ENCODE measurements at places on chromosomes 6 and 20. TPM values are rescaled to one million over a fixed set of nuclear protein-coding genes. Genes with fewer than 3 reads are reported as not detected.

GRCh38 chr20:1456300-1456699 lies 10.3 kb downstream of the NSFL1C start:
- H3K4me3 ChIP-seq = no peak overlapping the region
- no peak overlapping the region for H3K27ac ChIP-seq
- peaks cover 31% of the 10 kb centered on the region for H3K36me3 ChIP-seq
- H3K4me1 ChIP-seq = peaks cover 2% of the 10 kb centered on the region
- H3K27me3 ChIP-seq = peaks cover 2% of the 10 kb centered on the region

DNA sequence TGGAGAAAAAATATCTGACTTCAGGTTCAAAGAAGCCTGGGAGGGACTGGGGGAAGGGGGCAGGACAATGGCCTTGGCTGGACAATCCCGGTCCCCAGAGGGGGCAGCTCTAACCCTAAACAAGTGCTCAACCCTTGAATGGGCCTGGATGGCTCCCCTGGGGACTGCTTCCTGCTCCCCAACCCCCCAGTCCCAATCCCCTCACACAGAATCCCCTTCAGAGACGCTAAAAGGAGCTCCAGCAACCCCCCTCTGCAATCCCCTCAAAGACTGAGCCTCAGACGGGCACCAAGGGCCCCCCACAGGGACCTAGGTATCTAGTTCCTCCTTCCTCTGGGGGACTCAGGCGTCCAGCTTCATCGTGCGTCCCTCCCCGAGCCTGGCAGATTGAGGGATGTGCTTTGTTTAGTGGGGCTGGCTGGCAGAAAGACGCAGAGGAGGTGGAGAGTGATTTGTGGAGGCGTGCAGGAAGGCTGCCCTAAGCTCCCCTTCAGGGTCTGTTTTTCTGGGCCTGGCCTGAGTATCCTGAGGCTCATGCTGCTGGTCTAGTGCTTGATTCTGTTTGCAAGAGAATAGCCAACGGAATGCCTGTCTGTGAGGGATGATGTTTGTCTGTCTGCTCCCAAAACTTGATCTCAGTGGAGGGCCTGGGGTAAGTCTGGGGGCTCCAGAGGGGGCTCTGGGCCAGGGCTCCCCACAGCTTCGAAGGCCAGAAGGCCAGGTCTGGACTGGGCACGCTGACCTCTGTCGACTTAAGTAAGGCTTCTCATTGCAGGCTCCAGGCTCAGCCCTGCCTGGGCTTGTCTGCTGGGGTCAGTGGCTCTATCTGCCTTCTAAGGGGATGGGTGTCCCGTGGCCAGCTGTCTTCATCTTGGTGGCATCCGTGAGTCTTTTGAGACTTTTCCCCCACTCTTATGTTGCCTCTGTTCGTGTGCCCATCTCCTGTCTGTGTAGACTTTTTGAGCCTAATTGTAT lies 1.7 kb upstream of the POU5F1 start:
- peaks cover 15% of the 10 kb centered on the region for H3K27me3 ChIP-seq
- DNase-seq = no peak
- peaks cover 4% of the 10 kb centered on the region for H3K36me3 ChIP-seq
- peaks cover 17% of the 10 kb centered on the region for H3K4me1 ChIP-seq

CTSZ gene
- total RNA-seq = 13.1 TPM

RAB44 gene
- total RNA-seq = not detected

- H3K4me3 ChIP-seq = peak within 1 kb of the TSS; percentile 94
- peaks cover 2% of the 10 kb centered on the region for H3K4me1 ChIP-seq
- peaks cover 7% of the 10 kb centered on the region for H3K27me3 ChIP-seq
- DNase-seq = peak; percentile 94
These were observed at the start of gene SNAP91 for GRCh38 chr6:83708970-83709747. Gene SNAP91 (minus strand): TSS chr6:83709101. CDS start chr6:83707927, 1,174 bp downstream.

DNA sequence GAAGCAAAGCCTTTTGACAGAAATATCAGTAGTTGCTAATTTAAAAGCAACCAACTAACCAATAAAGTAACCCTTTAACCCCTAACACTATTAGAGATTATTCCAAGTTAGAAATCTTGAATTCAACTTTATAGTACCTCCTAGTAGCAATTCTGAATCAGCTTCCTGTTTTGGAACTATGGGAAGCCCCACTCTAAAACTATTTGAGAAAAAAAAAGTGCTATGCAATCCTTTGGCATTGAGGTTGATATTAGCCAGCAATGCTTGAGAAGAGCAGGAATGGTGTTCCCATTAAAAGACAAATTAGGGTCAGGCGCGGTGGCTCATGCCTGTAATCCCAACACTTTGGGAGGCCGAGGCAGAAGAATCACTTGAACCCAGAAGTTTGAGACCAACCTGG lies 306.2 kb upstream of the ZFP64 start:
- H3K4me3 ChIP-seq = no peak overlapping the region
- peaks cover 5% of the 10 kb centered on the region for H3K36me3 ChIP-seq
- no peak for DNase-seq
- no peak overlapping the region for H3K27ac ChIP-seq
- H3K27me3 ChIP-seq = no peaks in the 10 kb centered on the region

LAMA2 gene
- total RNA-seq = 2.4 TPM

GRCh38 chr6:108268845-108269244 lies 8.0 kb upstream of the SNX3 start:
- H3K4me1 ChIP-seq = peaks cover 4% of the 10 kb centered on the region
- H3K27ac ChIP-seq = no peak overlapping the region
- DNase-seq = no peak
- H3K27me3 ChIP-seq = peaks cover 2% of the 10 kb centered on the region
- H3K4me3 ChIP-seq = no peak overlapping the region
- peaks cover 4% of the 10 kb centered on the region for H3K36me3 ChIP-seq

DNA sequence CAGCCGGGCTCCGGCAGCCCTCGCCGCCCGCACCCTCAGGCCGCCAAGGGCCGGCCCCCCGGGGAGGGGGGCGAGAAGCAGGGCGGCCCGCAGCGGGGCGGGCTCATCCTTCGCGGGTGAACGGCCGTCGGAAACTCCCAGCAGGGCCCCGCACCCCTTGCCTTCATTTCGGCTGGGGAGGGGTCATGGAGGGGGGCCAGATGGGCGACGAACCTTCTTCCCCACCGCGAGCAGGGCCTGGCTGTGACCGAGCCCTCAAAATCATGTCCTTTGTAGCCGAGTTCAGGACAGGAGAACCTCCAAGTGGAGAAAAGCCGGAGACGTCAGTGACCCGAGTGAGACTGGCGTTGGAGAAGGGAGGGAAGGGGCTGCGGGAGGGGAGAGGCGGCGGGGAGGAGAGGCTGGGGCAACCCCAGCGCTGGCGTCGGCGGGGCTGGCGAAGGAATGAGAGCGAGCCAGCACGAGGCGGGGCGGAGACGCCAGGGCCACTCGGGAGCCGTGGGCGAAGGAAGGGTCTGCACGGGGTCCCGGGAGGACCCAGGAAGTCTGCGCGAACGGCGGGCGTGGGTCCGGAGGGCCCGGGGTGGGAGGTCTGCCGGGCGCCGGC lies 571 bp upstream of the FOXC1 start:
- peaks cover 30% of the 10 kb centered on the region for H3K4me1 ChIP-seq
- H3K27ac ChIP-seq = no peak overlapping the region
- H3K36me3 ChIP-seq = no peaks in the 10 kb centered on the region

DNA sequence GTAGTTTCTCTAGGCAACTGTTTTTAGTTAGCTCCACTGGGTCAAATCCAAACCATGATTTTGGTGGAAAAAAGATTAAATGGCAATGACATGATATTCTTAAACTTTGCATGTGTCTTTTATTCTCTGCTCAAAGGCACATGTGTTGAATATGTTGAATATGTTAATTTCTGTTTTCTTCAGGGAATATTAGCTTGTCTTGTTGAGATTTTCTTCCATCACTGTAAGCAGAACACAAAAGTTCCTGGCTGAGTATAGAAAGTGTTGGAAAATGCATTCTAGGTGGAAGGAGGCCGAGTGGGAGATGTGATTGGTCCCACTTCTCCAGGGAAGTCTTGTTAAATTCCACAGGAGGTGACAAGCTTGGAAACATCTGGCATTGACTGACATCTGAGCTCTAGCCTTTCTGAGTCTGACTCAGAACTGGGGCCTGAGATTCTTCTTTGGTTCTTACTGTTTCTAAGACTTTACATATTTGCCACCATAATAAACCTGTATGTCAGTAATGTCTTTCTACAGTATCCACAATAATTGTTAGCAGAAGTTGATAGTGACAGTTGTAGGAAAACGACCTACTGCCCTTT lies 81.1 kb downstream of the LAMA4 start:
- peaks cover 2% of the 10 kb centered on the region for H3K27me3 ChIP-seq
- H3K36me3 ChIP-seq = no peaks in the 10 kb centered on the region
- no peaks in the 10 kb centered on the region for H3K4me1 ChIP-seq
- no peak overlapping the region for H3K4me3 ChIP-seq
- no peak for DNase-seq

SLC35F1 gene
- total RNA-seq = 22.4 TPM

HLA-DRB5 gene
- total RNA-seq = not detected

DNA sequence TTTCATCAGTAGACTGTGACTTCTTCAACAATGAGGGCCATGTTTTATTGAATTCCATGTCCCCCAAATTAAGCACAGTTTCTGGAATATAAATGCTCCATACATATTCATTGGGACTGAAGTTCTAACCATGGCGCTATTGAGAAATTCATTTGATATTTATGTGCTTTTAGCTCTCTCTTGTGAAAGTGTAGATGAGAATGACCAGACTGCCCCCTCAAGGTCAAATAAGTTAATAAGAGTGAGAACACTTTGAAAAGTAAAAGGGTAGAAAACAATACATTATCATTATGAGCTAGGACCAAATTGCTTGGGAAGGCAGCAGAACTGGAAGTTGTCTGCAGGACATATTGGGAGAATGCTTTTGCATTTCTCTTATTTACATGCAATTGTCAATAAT lies 597.9 kb downstream of the EPM2A start:
- H3K27me3 ChIP-seq = no peaks in the 10 kb centered on the region
- peaks cover 19% of the 10 kb centered on the region for H3K4me1 ChIP-seq
- H3K27ac ChIP-seq = no peak overlapping the region
- no peak for DNase-seq

- DNase-seq = no peak
- H3K4me3 ChIP-seq = no peak overlapping the region
- H3K36me3 ChIP-seq = no peaks in the 10 kb centered on the region
- no peak overlapping the region for H3K27ac ChIP-seq
These were observed 23.3 kb downstream of the OR5V1 start for GRCh38 chr6:29345380-29345779.

DNA sequence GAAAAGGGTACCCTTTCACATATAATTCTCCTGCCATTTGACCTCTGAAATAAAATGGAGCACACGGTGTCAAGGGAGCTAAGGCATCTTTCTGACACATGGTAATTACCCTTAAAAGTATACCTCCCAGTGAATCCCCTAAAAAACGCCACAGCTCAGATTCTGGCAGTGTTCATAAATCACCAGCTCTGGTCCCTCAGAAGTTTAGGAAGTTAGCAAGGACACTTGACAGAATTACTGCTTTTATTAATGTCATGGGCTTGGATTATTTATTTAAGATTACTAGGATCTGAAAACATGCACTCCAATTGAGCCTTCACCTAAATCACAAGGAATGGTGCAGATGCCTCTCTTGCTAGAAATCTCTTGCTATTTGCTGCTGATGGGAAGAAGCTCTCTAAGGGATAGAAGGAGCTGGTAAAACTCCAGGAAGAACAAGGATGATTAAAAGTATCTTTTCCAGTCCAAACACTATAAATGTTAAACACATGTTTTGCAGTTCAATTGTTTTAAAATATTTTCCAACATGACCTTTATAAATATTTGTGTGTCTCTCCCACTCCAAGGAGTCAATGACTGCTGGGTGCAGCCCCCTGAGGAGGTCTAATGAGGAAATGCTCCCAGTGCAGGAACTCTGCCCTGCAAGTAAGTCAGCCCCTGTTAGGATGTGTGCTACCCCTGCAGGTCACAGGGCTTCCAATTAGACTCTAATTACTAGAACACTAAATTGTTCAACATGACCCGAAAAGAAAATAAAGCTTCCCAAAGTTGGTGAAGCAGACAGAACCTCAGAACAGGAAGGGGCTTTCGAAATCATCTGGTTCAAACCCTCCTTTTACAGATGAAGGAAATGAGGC lies 230.3 kb downstream of the TFAP2A start:
- peaks cover 2% of the 10 kb centered on the region for H3K27me3 ChIP-seq
- H3K4me1 ChIP-seq = no peaks in the 10 kb centered on the region
- no peaks in the 10 kb centered on the region for H3K36me3 ChIP-seq
- H3K4me3 ChIP-seq = no peak overlapping the region
- H3K27ac ChIP-seq = no peak overlapping the region

DNA sequence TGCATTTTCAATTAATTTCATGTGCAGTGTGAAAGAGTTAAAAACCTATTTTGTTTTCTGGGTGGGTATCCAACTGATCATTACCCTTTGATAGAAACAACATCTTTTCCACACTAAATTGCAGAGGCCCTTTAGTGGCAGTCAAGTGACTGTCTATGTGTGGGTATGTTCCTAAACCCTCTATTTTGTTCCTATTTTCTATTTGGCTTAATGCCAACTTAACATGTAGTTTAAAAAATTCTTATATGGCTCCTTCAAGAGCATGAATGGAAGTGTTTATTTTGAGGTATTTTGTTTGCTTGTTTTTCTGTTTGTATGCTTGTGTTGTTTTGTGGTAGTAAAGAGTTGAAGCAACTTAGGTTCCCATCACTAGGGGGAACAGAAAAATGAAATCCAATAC lies 19.9 kb downstream of the TREM1 start:
- no peaks in the 10 kb centered on the region for H3K4me1 ChIP-seq
- no peaks in the 10 kb centered on the region for H3K36me3 ChIP-seq
- no peak for DNase-seq
- H3K4me3 ChIP-seq = no peak overlapping the region

- no peaks in the 10 kb centered on the region for H3K27me3 ChIP-seq
- no peak overlapping the region for H3K27ac ChIP-seq
- H3K4me3 ChIP-seq = no peak overlapping the region
- no peak for DNase-seq
- no peaks in the 10 kb centered on the region for H3K4me1 ChIP-seq
These were observed 29.3 kb upstream of the IGF2R start for GRCh38 chr6:159939591-159940016.

MAFB gene
- total RNA-seq = 4.6 TPM

SLC22A1 gene
- 2.2 TPM for total RNA-seq

CSNK2A1 gene
- 214 TPM for total RNA-seq

- H3K4me3 ChIP-seq = no peak overlapping the region
- no peaks in the 10 kb centered on the region for H3K4me1 ChIP-seq
- H3K36me3 ChIP-seq = no peaks in the 10 kb centered on the region
- H3K27me3 ChIP-seq = peaks cover 2% of the 10 kb centered on the region
These were observed 38.4 kb upstream of the PRIM2 start for GRCh38 chr6:57279013-57279412.

DNA sequence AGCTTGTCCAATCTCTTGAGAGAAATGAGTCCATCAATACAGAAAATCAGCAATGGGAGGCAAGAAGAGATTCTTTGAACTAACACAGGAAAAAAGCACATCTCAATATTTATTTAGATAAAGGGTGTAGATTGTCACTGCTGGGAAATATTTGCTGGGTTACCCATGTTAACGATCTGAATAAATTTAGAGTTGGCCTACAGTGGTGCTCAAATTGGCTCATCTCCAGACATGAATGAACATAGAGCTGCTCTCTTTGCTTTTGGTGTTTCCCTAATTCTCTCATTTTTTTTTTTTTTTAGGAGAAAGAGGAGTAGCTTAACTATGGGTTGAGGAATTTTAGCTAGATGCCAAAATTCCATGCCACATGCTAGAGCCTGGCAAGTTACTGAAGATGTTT lies 471.2 kb downstream of the PKHD1 start:
- H3K27ac ChIP-seq = no peak overlapping the region
- H3K4me3 ChIP-seq = no peak overlapping the region
- H3K36me3 ChIP-seq = no peaks in the 10 kb centered on the region
- DNase-seq = no peak
- no peaks in the 10 kb centered on the region for H3K27me3 ChIP-seq

- no peaks in the 10 kb centered on the region for H3K27me3 ChIP-seq
- H3K4me1 ChIP-seq = no peaks in the 10 kb centered on the region
- H3K27ac ChIP-seq = no peak overlapping the region
- H3K4me3 ChIP-seq = no peak overlapping the region
- peaks cover 7% of the 10 kb centered on the region for H3K36me3 ChIP-seq
These were observed 385.9 kb upstream of the RUNX2 start for GRCh38 chr6:44942201-44942600.

GABRR2 gene
- total RNA-seq = 0.49 TPM
